ENCODE measurements at places on chromosomes 13 and 19.

GRCh38 chr19:44905437-44906160, at the start of gene APOE:
Gene APOE, plus strand, starts transcription at chr19:44905796. Its CDS starts 829 bp downstream, at chr19:44906625.
- no peak for DNase-seq

- no peak for DNase-seq
Observed at GRCh38 chr13:25943081-25943480, 108.7 kb downstream of the SHISA2 start.

DNA sequence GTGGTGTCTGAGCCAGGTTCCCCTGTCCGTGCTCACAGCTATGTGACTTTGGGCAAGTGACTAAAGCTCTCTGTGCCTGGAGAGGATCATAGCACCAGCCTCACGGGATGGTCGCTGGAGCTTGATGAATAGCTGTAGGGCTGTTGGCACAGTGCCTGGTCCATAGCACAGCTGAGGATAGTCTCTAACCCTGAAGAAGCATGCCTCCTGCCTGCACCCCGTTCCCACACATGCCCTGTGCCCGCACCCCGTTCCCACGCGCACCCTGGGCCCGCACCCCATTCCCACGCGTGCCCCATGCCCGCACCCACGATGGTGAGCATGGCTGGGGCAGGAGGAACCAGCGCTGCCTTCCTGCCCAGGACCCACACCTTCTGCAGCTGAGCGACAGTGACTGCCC, 63.7 kb upstream of the F7 start:
- DNase-seq: no peak

GRCh38 chr19:497491-497868, 1.2 kb downstream of the MADCAM1 start:
- DNase-seq: no peak

- no peak for DNase-seq
Observed at GRCh38 chr19:948842-949496, 23.1 kb downstream of the ARID3A start.

All from NCI-H2081 (cell line).